T-helper 2 cell treated with Interferon-gamma antibody and Interleukin-4, amounts not matched to agents 100 ng/mL and 5 ng/mL, for 36 hours (primary cell): ENCODE measurements at places on chromosomes 4 and X. TPM values are rescaled to one million over a fixed set of nuclear protein-coding genes. Genes with fewer than 3 reads are reported as not detected.

The TMPRSS11E gene
- total RNA-seq: not detected in 2 replicates

The GPR119 gene
- not detected in 2 replicates for total RNA-seq

The TEX13D gene
- not detected in 2 replicates for total RNA-seq

The DCTD gene
- total RNA-seq: 79.8 and 81.7 TPM in 2 replicates

The GAGE2A gene
- not detected in 2 replicates for total RNA-seq

The FAM9C gene
- not detected in 2 replicates for total RNA-seq

The STK32B gene
- not detected in 2 replicates for total RNA-seq

The ZIC3 gene
- total RNA-seq: not detected in 2 replicates

The RAB9B gene
- total RNA-seq: 0.48 and 0.98 TPM in 2 replicates

The SH3D19 gene
- total RNA-seq: not detected in 2 replicates

The HGFAC gene
- not detected in 2 replicates for total RNA-seq

The SPANXN3 gene
- total RNA-seq: not detected in 2 replicates

The SSX7 gene
- total RNA-seq: not detected in 2 replicates

The PABPC5 gene
- not detected in 2 replicates for total RNA-seq

The CPLX1 gene
- 0.48 and 0.86 TPM in 2 replicates for total RNA-seq

The TSPAN5 gene
- total RNA-seq: 21.8 and 24.3 TPM in 2 replicates
